ENCODE measurements at places on chromosomes 7 and 10.

GRCh38 chr10:129863201-129863663, 100.8 kb downstream of the EBF3 start:
- DNase-seq = no peak

- no peak for DNase-seq
Measured at GRCh38 chr10:668786-669485, 20.5 kb downstream of the DIP2C start.

DNA sequence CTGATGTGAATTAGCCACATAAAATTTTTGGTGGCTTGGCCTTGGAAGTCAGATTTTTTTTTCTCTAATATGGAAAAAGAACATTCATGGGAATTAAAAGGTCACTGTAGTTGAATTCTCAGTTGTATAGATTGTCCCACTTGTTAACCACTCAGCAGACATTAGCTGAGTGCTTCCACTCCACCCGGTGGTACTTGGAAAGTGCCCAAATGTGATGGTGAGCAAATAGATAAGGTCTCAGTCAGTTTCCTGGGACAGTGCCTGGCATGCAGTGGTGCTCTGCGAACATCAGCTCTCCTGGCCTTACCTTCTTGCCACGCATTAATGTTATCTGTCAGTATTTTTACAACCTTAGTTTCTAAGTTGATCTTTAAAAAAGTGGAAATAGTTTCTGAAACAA, 1.4 kb downstream of the ATP5F1C start:
- DNase-seq = no peak

GRCh38 chr7:22445140-22445743, 54.7 kb downstream of the STEAP1B start:
- no peak for DNase-seq

DNA sequence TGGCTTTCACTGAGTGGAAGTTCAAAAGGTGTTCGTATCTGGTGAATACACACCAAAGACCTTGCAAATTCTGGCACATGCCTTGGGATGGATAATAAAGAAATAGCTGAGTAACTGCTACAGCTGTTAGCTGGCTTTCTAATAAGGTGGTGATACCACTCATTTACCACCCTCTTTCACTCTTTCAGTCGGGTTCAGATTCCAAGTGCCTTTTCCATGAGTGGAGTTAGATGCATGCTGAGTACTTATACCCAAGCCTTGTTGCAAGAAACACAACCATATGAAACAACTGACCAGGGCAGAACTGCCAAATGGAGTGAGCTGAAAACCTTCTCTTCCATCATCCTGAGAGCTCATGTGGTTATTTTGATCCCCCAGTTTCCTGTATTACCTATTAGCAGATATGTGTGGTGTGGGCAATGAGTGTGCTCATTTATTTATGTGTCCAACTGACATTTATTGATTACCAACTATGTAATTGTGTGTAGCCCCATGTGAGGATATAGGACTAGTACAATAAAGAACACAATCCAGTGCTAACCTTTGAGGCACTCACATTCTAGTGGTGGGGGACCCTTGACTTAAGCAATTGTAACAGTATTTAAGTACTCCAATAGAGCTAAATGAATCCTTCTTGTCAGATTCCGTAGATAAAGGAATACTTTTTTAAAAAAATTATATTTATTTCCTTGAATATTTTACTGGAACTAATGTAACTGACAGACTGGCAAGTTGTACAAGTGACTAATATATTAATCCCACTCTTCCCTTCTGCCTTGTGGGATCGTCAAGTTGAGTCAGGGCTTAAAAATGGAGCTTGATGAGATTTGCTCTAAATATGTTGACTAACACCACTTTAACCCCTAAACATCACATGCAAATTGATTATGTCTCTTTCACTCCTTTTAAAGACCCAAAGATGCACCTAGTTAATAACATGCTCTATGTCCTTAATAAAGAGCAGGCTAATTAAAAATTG, 124.7 kb downstream of the ARID5B start:
- DNase-seq = no peak

DNA sequence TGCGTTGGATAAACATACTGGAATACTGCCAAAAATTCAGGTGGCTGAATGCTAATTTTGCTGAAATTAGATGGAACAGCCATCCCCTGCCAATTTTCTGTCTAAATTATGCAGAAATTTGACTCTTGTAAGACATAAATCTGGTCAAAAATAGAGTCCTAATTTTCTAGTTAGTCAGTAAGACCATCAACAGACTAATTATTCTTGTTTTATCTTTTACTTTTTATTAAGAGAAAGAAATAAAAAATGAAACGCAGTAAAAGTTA, 110.3 kb upstream of the GATA3 start:
- no peak for DNase-seq

DNA sequence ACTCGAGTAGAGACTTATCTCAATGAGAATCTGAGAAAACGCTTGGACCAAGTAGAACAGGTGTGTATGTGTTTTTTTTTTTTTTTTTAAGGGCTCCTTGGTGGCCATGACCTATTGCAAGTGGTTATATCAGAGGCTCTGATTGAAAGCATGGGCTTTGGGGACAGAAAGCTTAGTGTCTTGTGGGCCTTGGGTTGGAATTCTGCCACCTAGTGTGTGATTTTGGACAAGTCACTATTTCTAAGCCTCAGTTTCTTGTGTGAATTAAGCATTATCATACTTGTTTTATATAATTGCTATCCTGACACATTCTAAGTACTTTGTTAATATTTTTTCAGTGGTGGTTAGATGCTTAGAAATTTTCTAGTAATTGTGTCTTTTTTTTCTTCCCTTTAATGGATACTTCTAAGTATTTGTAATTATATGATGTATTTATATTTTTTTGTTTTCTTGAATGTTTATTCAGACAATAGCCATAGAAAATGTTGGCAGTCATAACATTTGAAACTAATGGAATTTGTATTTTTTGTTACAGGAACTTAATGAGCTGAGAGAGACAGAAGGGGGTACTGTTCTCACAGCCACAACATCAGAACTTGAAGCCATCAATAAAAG, 33.1 kb downstream of the SMC3 start:
- no peak for DNase-seq

GRCh38 chr7:148796841-148797240, 87.2 kb downstream of the EZH2 start:
- no peak for DNase-seq

GRCh38 chr10:81179324-81179723, 641.6 kb downstream of the SH2D4B start:
- no peak for DNase-seq

- no peak for DNase-seq
Measured at GRCh38 chr7:17654940-17655339, 285.4 kb downstream of the SNX13 start.

- DNase-seq = no peak
Measured at GRCh38 chr7:76315364-76315763, 12.9 kb downstream of the HSPB1 start.

- no peak for DNase-seq
Measured at GRCh38 chr10:127347202-127347959, 151.0 kb upstream of the INSYN2A start.

DNA sequence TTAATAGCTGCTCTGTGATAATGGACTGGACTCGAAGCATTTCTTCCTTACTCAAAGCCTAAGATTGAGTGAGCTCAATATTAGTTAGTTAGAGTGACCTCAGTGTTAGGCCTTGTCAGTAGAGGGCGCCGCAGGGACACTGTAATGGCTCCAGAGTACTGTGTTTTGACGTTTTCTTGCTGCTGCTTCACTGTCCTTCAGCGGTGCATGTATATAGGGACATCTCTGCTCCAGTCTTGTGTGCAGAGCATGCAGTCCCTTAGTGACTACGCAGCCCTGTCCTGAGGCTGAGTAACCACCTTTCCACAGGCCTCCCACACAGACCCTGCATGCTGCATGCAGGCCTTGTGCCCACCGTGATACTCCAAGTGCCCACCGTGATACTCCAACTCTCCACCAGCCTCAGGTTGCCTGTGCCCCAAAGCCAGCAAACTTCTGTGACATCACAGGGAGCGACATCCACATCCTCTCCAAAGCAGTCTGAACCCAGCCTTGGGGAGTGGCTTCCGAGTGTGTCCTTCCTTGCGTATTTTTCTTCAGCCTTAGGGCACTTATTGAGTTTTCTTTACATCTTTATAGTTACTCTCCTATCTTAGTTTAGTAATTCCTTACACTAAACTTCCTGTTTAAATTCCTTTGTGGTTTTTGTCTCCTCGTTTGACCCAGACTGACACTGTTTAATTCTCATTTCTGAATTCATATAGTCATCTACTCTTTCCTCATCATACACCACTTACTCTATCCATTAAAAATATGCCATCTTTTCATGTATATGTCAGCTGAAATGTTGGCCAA, 118.2 kb downstream of the JAZF1 start:
- DNase-seq = no peak

- DNase-seq = no peak
Measured at GRCh38 chr10:1375346-1376170, 319.4 kb downstream of the WDR37 start.

DNA sequence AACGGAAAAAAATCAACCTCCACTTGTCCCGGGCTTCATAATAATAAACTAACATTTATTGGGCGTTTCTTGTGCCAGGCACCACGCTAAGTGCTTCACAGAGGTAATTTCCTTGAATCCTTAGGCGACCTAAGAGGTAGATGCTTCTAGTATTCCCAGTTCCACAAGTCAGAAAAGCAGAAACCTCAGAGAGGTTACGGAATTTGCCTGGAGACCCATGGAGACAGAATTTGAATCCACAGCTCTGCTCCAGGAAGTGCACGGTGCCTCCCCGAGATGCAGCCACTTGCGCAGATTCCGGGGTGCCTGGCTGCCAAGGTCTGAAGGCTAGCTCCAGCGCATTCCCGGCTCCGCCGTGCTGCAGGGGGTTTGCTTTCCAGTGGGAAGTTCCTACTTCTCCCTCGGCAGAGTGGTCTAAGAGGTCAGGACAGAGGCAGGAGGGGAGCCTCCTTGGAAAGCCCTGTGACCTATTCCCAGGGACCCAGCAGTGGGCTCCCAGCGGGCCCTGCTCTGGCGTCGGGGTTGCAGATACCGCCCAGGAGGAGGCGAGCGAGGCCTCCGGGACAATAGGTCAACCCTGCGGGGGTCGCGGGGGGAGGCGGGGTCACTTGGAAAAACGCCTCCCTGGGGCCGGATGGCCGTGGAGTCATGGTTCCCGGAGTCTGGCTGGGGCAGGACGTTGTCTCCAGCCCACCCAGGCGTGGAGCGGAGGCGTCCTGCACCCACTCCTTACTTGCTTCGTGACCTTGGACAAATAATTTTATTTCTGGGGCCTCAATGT, 10.1 kb upstream of the NKX2-3 start:
- DNase-seq = no peak

GRCh38 chr7:44969049-44969700, 9.6 kb downstream of the MYO1G start:
- no peak for DNase-seq

DNA sequence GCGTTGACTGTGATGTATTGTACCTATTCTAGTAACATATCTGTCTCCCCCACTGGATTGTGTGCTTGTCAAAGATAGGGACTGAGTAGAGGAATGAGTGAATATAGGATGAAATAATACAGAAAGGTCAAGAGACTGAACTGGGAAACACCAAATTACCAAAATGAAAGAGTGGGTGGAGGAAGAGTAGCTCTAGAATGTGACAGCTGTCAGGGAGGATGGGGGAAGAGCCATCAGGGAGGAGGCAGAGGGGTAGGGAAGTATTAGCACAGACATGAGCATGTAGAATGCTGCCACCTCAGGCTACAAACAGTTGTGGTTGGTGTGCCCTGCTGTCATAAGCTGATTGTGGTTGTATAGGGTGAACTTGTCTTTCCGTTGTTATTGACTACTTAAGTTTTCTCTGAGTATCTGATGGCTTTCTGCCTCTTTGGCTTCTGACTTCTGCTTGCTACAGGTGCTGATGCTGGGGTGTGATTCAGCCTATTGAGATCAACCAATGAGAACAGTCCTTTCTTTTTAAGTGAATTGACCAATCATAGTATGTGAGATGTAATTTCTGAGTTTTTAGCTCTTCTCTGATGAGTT, 5.6 kb downstream of the CCSER2 start:
- DNase-seq = peak; percentile 42

- no peak for DNase-seq
Measured at GRCh38 chr10:59124187-59124586, 52.3 kb upstream of the PHYHIPL start.

DNA sequence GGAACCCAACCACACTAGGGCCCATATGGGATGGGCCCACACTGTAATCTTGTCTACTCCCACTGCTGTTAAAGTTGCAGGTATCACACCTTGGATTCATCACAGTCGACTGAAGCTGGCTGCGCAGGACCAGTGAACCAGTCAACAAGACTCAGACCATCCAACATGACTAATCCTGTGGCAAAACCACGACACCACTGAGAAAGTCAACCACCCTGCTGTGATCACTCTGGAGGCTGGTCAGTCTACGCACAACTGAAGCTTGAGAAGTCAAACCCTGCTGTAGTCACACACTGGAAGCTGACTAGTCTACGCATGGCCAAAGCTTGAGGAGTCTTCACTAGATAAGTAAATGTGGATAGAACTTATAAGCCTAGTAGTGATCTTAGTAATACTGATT, 9.6 kb upstream of the CYREN start:
- DNase-seq = no peak

DNA sequence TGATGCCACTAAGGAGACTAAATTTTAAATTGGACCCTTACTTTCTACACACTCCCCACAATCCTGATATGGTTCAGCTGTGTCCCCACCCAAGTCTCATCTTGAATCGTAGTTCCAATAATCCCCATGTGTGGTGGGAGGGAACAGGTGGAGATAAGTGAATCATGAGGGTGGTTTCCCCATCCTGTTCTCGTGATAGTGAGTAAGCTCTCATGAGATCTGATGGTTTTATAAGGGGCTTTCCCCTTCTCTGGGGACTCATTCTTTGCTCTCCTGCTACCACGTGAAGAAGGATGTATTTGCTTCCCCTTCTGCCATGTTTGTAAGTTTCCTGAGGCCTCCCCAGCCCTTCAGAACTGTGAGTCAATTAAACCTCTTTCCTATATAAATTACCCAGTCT, 18.4 kb upstream of the BET1 start:
- no peak for DNase-seq

DNA sequence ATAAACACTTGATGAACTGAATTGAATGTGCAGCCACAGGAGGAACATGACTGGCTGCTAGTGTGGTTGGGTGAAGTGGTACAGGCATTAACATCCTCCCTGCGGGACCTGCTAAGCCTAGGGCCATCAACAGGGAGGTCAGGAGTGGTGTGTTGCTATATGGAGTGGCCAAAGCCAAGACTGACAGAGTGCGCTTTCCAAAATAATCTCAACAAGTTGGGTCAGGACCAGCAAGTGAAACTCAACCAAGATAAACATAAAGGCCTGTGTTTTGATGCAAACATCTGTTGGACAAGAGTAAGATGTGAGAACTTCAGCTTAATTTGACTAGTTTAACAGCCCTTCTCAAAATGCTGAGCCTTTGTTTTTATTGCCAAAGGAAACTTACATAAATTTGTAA, 97.7 kb downstream of the WDFY4 start:
- no peak for DNase-seq

- peak; percentile 58 for DNase-seq
Measured at GRCh38 chr7:92904244-92905131, 68.1 kb upstream of the CDK6 start.

- DNase-seq = peak; percentile 51
Measured at GRCh38 chr10:15106352-15107013, 9.3 kb downstream of the RPP38 start.
